NCI-H1930 (cell line): ENCODE measurements at places on chromosomes 2 and 18.

- DNase-seq = no peak
Measured at GRCh38 chr2:239363946-239364637, 36.7 kb downstream of the HDAC4 start.

DNA sequence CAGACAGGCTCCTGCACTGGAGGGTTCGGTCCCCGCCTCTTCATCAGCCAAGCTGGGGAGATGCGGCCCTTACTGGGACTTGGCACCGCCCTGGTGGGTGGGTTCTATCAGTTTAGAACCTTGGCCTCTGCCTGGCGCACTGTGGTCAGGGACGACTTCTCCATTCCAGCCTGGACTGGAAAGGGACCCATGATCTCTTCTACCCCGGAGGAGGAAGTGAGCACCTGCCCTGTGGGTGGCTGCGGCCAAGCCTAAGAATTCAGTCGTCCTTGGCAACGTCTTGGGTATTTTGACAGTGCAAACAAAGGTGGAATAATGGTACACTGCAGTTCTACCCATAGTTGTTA, 106.9 kb upstream of the CD302 start:
- no peak for DNase-seq

DNA sequence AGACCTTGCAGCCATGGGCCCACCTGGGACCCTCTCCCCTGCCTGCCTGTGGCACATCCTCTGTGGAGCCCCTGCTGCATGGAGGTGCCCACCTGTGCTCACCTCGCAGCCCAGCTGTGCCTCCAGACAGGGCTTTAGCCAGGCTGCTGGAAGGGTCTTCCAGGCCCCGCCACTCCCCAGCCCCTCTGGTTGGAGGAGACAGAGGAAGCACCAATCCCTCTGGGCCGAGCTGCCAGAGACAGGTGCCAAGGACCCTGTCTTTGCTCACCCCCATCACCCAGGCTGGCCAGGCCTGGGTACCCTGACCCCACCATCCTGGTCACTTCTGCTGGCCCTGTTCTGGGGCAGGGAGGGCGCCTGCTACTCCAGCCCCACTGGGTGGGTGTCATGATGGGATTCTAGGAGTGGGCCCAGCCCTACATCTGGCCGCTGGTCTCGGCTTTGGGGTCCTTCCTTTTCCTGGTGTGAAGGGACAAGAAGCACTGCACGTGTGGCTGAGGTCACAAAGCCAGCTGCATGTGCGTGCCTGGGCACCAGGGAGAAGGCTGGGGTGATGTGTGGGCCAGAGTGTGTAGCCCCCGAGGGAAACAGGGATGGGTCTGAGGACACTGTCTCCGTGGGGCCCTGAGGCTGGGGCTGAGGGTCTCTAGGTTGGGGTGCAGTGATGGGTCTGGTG, 9.3 kb upstream of the NEU4 start:
- no peak for DNase-seq

GRCh38 chr18:34258176-34258575, 33.5 kb upstream of the NOL4 start:
- DNase-seq = no peak

DNA sequence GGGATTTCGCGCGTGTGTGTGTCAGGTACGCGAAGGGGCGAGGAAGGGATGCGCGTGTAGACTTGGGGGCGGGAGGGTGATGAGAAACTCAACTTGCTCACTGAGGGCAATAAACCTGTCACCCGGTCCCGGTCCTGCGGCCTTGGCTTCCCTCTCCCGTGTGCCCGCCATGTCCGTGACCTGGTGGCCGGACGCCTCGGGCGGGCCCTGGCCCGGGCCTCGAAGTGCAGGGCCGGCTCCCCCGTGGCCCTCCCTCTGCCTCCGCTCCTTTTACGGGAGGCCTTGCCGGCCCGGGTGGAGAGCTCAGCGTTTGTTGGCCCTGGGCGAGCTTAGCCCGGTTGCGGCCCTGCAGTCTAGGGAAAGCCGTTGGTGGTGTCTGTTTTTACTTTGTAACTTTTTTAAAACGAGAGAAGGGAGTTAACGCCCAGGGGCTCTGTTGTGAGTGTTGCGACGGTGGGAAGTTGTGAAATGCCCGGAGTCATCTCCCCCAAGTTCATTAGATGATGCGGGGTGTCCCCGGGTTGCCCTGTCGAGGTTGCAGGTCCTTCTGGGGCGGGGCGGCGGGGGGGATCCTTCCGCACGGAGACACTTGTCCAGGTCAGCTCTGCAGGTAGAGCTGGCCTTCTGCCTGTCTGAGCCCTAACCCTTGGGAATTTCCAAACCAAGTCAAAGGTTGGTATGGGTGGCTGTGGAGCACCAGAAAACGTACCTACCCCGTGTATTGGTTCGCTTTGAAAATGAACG, 883 bp downstream of the SMCHD1 start:
- peak; percentile 1 for DNase-seq

DNA sequence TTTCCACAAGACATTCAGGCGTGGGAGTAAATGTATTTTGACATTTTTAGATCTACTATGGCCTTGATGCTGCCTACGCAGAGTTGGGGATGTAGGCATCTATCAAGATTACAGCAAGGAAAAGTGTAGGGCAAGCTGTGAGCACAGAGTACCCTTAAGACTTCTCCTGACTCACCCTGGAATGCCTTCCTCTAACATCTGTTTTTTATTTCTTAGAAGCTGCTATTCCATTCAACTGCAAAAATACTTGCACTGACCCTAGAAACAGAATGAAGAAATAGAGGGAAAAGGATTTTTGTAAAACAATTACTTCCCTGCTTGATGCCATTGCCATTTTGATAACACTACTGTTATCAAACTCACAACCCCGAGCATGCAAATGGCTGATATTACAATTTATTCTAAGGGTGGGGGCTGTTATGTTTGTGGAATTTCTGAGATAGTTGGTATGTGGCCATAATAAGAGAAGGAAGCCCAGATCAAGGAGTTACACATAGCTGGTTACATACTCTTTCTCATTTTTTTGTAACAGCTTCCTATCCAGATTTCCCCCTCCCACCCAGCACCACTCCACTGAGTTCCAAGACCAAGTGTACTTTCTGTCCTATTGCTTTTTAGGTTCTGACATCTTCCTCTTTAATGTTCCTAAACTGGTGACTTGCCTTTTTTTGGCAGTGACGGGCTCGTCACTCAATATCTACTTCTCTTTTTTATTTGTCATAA, 6.0 kb upstream of the ROCK1 start:
- no peak for DNase-seq

DNA sequence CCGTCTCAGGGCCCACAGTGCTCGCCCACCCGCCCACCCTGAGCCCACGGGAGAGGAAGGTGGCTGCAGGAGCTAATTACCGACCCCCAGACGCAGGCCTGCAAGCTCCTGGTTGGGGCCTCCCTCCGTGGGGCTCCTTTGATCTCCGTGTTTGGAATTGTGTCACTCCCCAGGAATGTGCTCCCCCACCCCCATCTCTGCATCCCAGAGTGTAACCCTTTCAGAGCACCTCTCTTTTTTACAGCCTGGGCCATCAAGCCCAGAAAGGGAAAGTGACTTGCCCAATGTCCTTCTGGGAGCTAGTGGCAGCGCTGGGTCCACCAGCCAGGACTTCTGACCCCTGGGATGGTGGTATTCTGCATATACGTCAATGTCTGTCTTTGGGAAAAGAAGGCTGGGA, 335.1 kb downstream of the CYRIA start:
- no peak for DNase-seq

DNA sequence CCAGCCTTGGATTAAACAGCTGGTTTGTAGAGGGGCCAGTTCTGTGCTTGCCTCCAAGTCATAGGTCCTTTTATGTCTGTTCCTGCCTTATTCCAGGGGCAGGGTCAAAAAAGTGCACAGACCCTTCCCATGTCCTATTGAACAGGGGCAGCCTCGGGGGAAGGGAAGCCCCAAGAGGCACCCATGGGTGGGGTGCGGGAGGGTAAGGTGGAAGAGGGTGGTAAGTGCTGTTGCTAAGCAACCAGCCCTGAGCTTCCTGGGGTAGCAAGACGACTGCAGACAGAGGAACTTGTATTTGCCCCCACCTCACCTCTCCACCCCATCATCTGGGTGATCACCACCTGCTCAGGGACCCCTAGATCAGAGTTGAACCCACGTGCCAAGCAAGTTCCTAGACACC, 7.7 kb downstream of the DNMT3A start:
- no peak for DNase-seq

GRCh38 chr18:47777626-47778025, 152.8 kb downstream of the SMAD2 start:
- no peak for DNase-seq

GRCh38 chr2:85873679-85874078, 15.1 kb downstream of the ST3GAL5 start:
- DNase-seq = no peak

DNA sequence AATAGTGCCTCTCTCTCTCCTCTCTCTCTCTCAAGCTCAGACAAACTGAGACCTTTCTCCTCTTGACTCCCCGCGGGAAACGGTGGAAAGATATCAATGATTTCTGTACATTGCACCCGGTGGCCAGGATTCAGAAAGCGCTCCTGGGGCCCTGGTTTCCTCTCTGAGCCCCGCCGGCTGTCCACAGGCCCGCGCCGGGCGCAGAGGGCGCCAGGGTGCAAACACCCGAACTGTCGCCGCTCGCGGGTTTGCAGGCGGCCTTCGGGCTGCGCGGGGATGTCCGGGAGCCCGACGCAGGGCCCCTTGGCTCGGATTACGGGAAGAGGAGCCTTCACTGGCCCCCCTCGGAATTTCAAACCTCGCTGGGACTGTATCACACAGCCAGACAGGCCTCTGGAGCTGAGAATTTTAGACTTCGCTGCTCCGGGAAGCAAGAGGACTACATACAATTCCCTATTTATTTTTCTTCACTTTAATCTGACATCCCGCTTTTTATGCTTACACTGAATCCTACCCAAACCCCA, 5.2 kb upstream of the EN1 start:
- no peak for DNase-seq

GRCh38 chr2:33395655-33396249, 80.7 kb upstream of the RASGRP3 start:
- DNase-seq = no peak

DNA sequence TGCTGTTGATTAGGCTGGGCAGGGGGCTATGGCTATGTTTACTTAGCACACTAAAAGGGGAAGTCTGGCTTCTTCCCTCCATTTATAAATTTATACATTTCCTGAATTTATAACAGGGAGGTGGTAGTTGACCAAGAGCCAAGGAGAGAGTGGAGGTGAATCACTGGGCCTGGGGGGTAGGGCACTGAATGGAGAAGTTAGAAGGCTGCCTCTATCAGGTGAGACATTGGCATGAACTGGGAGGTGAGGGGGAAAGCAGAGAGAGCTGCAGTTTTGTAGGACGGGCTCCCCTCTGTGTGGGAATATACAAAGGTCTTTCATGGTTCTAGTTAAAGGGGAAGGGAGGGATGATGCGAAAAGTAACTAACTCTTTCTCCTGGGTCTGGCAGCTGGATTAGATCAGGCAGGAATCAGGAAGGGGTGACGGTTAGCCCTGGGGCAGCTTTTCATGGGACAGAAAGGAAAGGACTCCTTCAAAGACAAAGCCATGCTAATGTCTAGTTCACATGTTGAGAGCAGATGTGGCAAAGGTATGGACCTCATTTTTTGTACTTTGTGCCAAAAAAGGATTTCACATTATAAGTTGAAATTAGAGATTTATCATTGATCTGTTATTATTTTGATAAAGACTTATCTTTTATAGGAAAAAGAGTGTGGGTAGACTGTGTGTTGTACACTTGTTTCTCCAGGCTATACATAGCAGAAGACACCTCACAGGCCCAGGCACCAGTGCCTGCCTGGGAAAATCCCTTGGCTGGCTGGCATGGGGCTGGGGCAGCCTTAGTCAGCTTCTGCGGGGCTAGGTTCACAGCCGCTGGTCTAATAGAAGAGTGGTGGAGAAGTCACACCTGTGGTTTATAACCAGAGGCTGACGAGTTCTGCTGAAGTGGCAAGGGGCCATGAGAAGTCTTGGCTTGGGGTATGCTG, 158.7 kb downstream of the CLIP4 start:
- no peak for DNase-seq

GRCh38 chr2:145058457-145058856, 538.5 kb upstream of the ZEB2 start:
- DNase-seq = no peak

- no peak for DNase-seq
Measured at GRCh38 chr18:13192970-13193369, 25.6 kb upstream of the LDLRAD4 start.

- no peak for DNase-seq
Measured at GRCh38 chr2:205367331-205367935, 314.9 kb upstream of the NRP2 start.

DNA sequence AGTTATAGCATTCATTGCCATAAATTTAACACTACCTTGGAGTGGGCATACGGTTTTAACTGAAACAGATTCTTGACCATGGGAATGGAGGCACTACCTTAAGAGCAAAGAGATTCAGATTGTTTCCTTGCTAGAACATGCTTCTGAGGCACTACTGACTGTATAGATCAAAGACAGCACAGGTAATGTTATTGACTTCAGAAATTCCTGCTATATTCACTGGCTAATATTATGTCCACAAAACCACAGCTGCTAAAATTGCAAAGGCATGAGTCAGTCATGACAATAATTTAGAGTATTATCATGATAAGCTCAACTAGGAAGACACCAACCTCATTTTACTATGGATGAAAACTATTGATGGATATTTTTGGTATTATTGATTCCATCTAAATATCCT, 39.4 kb downstream of the SLC8A1 start:
- no peak for DNase-seq

- no peak for DNase-seq
Measured at GRCh38 chr2:50133766-50134165, 898.2 kb downstream of the NRXN1 start.

- DNase-seq = no peak
Measured at GRCh38 chr2:60441800-60442199, 111.7 kb downstream of the BCL11A start.

- no peak for DNase-seq
Measured at GRCh38 chr2:88113069-88113468, 14.8 kb downstream of the FABP1 start.

DNA sequence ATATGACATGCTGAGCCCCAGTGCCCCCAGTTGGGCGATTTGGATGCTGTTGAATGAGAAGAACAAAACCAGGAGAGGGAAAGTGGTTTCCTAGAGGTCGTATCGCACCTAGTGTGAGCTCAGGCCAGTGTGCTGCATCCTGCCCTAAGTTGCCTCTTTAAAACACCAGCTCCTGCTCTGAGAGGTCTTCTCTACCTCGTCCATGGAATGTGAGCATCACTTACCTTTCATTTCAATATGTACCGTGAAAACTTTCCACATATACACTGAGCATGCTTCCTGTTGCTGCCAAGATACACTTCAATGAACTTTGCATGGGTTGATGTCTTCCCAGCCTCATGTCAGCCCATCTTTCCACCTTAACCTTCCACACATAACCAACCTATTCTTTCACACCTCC, 55.6 kb downstream of the MYT1L start:
- no peak for DNase-seq

- no peak for DNase-seq
Measured at GRCh38 chr2:2600366-2600765, 269.3 kb upstream of the MYT1L start.

- no peak for DNase-seq
Measured at GRCh38 chr2:200257570-200257969, 48.9 kb upstream of the SPATS2L start.

DNA sequence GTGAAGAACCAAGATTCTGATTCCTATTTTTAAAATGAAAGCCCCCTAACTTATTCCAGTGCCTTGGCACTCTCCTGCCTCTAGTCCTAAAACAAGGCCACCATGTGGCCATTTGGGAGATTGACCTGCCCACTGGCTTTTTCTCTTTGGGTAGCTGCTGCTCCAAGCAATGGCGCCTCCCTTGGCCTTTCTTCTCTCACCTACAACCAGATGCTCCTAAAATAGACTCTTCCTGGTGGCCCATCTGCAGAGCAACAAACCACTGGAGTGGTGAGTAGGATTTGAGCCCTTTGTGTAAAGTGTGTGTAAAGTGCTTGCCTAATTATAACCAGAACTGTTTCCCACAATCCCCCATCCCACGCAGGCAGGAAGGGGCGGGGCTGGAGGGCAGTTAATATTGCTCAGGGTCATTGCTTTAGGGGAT, 114.2 kb downstream of the FHOD3 start:
- no peak for DNase-seq
